ENCODE measurements at places on chromosomes 12 and 14.

DNA sequence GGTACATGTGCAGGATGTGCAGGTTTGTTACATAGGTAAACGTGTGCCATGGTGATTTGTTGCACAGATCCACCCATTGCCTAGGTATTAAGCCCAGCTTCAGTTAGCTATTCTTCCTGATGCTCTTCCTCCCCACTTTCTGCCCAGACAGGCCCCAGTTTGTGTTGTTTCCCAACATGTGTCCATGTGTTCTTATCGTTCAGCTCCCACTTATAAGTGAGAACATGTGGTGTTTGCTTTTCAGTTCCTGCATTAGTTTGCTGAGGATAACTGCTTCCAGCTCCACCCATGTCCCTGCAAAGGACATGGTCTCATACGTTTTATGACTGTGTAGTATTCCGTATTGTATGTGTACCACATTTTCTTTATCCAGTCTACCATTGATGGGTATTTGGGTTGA, 251.7 kb upstream of the NOVA1 start:
- DNase-seq: no peak

- no peak for DNase-seq
Observed at GRCh38 chr12:95054206-95054605, 19.2 kb downstream of the NR2C1 start.

GRCh38 chr12:48005001-48005749, 899 bp upstream of the COL2A1 start:
- no peak for DNase-seq

DNA sequence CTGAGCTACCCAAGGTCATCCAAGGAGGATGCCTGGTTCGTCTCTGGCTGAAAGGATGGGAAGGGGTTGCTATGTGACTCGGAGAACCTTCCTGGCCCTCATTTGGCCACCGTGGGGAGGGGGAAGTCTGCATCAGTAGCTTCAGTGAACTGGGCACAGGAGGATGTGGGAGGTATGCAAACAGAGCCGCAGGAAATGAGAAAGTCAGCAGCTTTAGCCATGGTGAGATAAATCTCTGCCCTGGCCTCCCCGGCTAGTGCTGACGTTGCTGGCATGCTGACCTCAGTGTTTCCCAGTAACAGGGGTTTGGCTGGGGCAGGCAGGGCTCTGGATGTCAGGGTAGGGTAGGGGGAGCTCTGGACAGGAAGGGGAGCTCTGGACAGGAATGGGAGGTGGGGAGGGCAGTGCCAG, 2.3 kb upstream of the CEBPE start:
- DNase-seq: no peak

DNA sequence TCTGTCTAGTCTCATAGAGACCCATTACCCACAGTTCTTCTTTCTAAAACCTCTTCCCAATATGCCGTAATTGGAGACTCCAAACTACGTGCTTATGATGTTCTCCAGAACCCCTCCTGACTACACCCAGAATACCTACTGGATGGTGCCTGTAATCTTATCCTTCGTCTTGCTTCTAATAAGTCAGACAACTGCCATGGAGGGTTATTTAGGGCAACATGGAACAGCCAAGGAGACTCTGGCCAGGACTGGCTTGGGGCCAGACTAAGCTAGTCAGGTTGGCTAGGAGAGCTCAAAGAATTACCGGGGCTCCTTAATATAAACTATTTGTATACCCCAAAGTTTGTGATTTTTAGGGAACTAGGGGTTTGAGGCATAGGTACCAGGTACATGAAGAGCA, 6.8 kb downstream of the PFKM start:
- no peak for DNase-seq

DNA sequence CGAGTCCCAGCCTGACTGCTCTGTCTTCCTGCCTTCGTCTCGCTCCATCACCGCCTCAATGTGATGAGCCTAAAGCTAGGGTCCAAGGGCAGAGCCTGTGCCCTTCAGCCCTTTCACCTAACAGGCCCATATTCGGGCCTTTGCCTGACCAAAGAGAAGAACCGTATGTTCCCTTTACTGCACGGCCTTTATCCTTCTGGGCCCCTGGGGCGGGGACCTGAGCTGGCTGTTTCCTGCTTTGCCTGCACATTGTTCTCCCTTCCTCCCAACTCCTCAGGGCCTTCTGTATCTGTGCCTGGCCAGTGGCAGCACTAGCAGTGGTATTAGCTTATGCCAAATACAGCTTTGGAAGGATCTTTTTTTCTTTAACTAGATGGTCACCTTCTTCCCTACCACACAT, 8.5 kb upstream of the MYL6B start:
- DNase-seq: no peak

GRCh38 chr14:35213869-35214387, 78.3 kb upstream of the PSMA6 start:
- no peak for DNase-seq

- DNase-seq: no peak
Observed at GRCh38 chr12:17507336-17507735, 582.7 kb downstream of the RERGL start.

DNA sequence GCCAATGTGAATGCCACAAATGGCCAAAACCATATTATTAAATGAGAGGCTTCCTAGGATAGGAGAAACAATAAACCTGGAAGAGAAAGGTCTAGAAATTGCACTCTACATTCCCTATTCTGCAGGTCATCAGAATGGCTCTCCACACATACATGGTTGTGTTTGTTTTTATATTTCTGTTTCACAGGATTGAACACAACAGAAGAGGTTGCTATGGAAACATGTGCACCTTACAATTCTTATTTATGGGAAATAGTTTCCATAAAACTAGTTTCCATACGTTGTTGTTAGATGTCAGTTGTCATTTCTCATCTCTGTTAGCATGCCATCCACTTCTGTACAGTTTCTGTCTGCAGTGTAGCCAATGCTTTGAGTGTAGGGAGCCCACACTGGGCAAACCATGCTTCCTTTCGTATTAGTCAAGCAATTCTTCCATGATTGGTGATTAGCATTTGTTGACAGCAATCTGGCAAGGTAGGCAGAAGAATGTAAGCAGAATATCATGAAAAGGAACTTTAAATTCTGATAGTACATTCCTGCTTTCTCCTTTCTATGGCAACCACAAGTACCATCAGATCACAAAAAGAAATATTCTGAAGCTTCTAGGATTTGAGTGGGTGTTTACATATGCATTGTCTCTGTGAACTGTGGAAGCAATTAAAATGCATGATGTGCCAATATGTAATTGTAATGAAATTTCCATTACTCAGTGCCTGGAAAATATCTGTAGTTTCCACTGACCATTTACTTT, 141.6 kb upstream of the AVPR1A start:
- DNase-seq: no peak

DNA sequence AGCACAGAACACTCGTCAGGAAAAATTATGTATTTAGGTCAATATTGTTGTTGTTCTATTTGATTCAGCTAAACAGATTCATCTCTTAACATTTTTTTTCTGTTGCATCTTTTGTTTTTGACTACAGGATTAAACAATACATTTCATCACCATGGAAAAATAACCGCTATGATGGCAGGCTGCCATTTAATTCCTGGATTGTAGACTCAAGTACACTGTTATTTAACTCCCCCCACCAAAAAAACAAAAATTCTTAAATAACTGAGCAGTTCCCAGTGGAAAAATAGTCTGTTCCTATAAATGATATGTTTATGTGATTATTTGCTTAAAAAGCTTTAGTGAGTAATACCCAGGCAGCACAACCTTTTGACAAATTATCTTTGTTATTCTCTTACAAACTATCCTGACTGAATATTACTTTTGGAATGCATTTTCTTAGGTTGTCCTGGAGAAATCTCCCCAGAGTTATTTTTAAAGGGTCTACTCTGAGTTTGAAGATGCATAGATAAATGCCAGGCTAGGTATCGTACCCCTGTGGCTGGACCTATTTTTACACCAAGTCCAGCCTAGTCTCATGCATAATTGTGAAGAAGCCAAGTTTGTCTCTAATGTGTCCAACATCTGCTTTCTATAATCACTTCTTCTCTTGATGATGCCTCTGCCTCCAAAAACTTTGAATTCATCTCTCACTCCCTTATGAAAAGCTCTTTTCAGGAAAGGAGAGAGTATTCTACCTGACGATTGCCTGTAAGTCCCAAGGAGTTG, 3.7 kb downstream of the KERA start:
- DNase-seq: no peak

DNA sequence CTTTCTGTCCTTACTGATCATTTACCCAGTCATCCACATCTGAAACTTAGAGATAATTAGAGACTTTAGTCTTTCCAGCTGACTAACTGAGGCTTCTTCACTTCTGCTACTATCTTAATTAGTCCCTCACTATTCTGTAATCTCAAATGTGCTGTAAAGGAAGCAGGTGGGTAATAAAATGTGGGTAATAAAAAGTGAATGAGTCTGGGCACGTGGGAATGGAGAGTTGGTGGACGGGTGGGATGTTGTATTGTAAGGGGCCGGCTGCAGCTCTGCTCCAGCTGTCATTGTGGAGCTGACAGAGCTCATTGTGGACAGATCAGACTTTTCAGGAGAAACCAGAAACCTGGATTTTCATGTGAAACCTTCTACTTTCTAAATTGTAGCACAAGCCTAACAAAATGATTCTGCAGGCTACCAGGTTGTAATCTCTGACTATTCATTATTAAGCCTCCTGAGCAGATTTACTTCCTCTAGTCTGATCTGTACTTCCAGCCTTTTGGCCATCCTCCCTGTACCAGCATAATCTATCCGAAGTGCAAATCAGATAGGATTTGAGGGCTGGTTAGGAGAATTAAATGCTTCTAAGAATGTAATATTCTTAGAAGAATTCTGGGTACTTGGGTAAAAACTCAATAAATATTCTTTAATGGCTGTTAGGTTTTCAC, 42.0 kb upstream of the BMAL2 start:
- no peak for DNase-seq

- DNase-seq: no peak
Observed at GRCh38 chr12:94171595-94171930, 23.2 kb downstream of the PLXNC1 start.

GRCh38 chr12:18718462-18718861, 19.4 kb downstream of the PLCZ1 start:
- DNase-seq: no peak

- DNase-seq: no peak
Observed at GRCh38 chr12:54585243-54585642, 3.2 kb downstream of the PPP1R1A start.

GRCh38 chr14:93016275-93016845, 93.4 kb downstream of the CHGA start:
- no peak for DNase-seq

- DNase-seq: no peak
Observed at GRCh38 chr12:3177778-3178425, 100.7 kb downstream of the TSPAN9 start.

- DNase-seq: no peak
Observed at GRCh38 chr14:32104803-32105202, 27.7 kb downstream of the ARHGAP5 start.

DNA sequence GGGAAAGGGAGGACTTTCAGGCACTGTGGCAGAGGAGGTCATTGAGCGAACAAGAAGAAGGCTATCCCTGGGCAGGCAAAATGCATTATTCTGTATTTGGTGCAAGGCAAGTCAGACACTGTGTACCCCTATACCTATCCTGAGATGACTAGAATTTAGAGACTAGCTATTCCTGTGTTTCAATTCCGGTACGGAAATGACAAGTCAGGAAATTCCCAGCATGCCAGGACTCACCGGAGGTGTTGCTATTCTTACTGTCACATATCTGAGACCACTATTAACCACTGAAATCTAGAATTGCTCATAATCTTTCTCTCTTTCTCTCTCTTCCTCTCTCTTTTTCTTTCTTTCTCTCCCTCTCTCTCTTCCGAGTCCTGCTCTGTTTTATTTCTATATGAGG, 297.1 kb downstream of the PDZRN4 start:
- no peak for DNase-seq

DNA sequence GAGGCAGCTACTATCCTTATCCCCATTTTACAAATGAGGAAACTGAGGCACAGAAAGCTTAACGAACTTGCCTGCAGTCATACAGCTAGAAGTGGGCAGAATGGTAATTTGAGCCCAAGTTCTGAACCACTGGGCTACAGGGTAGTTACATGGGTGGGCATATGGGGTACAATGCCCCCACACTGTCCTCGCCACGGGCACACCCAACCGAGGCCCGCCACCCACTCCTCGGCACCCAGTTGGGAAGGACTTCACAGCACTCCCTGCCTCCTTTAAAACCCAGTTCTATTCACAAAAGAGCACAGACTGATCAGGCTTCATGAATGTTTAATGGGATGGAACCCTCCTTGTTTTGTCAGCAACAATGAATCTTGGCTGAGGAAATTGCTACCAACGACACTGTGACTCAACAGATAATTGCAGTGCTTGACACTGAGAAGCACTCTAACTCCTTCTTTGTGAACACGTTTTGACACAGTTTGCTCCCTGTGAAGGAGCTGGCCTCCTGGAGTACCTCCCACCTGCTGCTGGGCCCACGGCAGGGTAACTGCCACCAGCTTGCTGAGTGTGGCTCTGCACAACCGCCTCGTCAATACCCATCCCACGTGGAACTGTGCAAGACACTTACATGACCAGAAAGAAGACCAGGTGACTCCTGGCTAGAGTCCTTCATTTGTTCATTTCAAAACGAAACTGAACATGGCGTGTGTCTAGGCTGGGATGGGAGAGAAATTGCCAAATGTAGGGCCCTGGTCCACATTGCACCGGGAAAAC, 63.5 kb downstream of the CLMN start:
- DNase-seq: no peak

GRCh38 chr14:33967138-33967537, 16.3 kb upstream of the EGLN3 start:
- no peak for DNase-seq

DNA sequence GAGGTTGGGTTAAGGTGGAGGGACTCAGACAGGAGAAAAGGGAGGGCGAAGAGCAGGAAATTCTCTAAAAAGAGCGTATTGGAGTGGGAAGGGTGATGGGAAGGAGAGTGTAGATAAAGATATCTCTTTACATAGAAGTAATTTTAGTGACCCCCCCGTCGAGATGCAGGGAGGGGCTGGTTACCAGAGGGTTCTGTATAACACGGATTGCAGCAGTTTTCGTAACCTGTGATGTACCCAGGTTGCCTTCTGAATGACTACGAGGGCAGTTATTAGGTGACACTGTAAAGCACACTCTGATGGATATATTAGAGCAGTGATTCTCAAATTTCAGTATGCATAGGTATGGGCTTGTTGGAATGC, 443 bp downstream of the DNAL1 start:
- no peak for DNase-seq

- DNase-seq: no peak
Observed at GRCh38 chr12:67578976-67579661, 69.4 kb upstream of the DYRK2 start.

DNA sequence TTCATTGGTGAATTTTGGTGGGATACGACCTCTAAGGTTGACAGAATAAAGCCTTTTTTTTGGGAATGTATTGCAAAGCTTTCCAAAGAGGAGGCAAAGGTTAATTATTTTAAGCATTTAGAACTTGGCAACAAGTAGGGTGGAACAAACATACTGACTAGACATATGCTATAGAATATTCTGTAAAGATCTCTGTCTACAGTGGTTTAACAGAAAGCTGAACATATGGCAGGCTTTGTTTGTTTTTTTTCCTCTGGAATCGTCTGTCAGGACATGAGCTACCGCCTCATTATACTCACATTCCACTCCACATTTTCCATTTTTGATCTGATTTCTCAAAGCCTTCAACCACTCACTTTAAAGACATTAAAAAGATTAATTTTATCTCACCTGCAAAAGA, 153.4 kb upstream of the PELI2 start:
- DNase-seq: no peak

Data from amygdala (tissue), 56 donors.